ENCODE measurements at places on chromosomes 1 and 21. TPM values are rescaled to one million over a fixed set of nuclear protein-coding genes. Genes with fewer than 3 reads are reported as not detected.

The OXCT2 gene
- 0.52 TPM for total RNA-seq

The IGSF21 gene
- total RNA-seq = not detected

The OR2T35 gene
- total RNA-seq = not detected

The C1orf87 gene
- total RNA-seq = not detected

The LCE2A gene
- total RNA-seq = not detected

The ANKRD35 gene
- 0.20 TPM for total RNA-seq

The AMY1C gene
- total RNA-seq = not detected

The SUSD4 gene
- 1.1 TPM for total RNA-seq

The TIAM1 gene
- total RNA-seq = 51.0 TPM

The TNFRSF4 gene
- 110 TPM for total RNA-seq

The NBPF11 gene
- 7.3 TPM for total RNA-seq

The TTC22 gene
- 6.9 TPM for total RNA-seq

The DNAJC6 gene
- total RNA-seq = 2.0 TPM

The CORT gene
- total RNA-seq = 0.29 TPM

The SMG5 gene
- total RNA-seq = 77.1 TPM

The TFAP2E gene
- total RNA-seq = 0.19 TPM

The KIRREL1 gene
- not detected for total RNA-seq

The RGSL1 gene
- not detected for total RNA-seq

The MYBPH gene
- total RNA-seq = not detected

The GIPC2 gene
- total RNA-seq = 0.10 TPM

The ETV3L gene
- total RNA-seq = not detected

The FALEC gene
- total RNA-seq = not detected

The CFAP141 gene
- not detected for total RNA-seq

The MAP3K21 gene
- 1.8 TPM for total RNA-seq

The FCAMR gene
- not detected for total RNA-seq

The TIMM17A gene
- 54.4 TPM for total RNA-seq

The GSTM3 gene
- total RNA-seq = 4.7 TPM

The PHLDA3 gene
- 19.5 TPM for total RNA-seq

The MASP2 gene
- 0.17 TPM for total RNA-seq

The HCN3 gene
- total RNA-seq = 1.6 TPM

The VSIG8 gene
- not detected for total RNA-seq

The TCHHL1 gene
- not detected for total RNA-seq

The TMEM61 gene
- total RNA-seq = not detected

The CFHR5 gene
- total RNA-seq = not detected

The TACSTD2 gene
- not detected for total RNA-seq

The AADACL4 gene
- not detected for total RNA-seq

The DIO1 gene
- total RNA-seq = not detected

The CRNN gene
- not detected for total RNA-seq

The RXRG gene
- total RNA-seq = not detected

The PRDM2 gene
- 33.8 TPM for total RNA-seq

The PCSK9 gene
- total RNA-seq = not detected

The ATF6 gene
- total RNA-seq = 24.6 TPM

The PLPPR5 gene
- total RNA-seq = not detected

The AMPD1 gene
- total RNA-seq = not detected

The DAB1 gene
- total RNA-seq = not detected

The OBSCN gene
- 11.5 TPM for total RNA-seq

The PGLYRP4 gene
- total RNA-seq = not detected

The ITLN2 gene
- total RNA-seq = not detected

The S100A7 gene
- not detected for total RNA-seq

The PGLYRP3 gene
- total RNA-seq = not detected

The RGS13 gene
- not detected for total RNA-seq

The TBX15 gene
- not detected for total RNA-seq
